ENCODE measurements at places on chromosomes 11 and 22.

GRCh38 chr11:95305705-95306104, 74.7 kb upstream of the SESN3 start:
- DNase-seq, result no peak

- no peak for DNase-seq
Observed at GRCh38 chr11:40274017-40274416, 1185.4 kb downstream of the LRRC4C start.

DNA sequence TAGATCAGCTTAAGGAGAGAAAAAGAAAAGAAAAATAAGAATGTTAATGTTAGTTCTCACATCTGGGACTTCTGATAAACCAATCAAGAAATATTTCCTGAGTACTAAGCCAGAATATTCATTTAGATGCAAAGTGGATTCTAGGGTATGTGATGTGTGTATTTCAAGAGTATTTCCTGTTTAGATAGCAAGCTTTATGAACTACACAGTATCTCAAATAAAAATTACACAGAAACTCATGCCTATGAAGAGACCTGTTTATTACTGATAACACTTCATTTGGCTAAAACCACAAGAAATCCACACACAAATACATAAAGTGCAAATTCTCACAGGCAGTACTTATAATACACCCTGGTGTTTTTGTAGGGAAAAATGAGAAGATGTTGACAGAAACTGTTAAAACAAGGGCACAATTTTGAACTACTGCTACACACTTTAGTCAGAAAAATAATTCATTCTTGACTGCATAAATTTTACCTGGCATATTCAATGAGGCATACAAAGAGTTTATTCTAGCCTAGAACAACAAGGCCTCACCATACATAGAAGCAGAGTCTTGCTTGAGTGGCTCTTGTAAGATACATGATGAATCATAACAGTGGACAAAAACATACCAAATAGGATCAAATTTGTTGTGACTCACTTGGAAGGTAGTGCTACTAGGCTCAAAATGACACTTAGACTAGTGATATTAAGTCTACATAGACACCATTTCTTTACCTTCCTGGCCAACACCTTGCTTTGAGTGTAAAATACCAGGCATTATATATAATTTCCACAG, 18.8 kb upstream of the P4HA3 start:
- DNase-seq, result no peak

DNA sequence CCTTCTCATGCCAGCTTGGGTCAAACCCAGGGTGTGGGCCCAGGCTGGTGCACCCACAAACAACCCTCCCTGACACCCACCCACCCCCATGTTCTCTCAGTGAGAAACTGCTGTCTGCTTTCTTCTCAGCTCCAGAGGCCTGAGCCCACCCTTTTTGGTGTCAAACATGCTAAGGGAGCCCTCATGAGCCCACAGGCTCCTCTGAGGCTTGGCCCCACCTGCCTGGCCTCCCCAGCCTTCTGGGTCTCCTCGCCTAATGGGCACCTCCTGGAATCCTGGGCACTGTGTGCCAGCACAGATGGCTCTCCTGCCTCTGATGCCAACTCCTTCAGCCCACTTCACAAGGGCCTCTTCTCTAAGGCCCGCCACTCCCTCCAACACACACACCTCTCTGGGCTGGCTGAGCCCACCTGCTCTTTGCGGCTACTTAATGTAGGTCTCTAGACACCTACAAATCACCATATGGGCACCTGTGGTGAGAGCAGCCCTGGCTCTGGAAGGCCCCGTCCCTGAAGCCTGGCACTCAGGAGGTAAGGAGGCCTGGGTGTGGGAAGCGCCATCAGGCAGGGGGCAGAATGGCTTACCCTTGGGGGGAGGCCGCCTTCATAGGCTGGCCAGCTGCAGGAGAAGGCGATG, 4.4 kb downstream of the NAGA start:
- DNase-seq, result no peak

GRCh38 chr11:87889126-87889525, 286.1 kb downstream of the RAB38 start:
- DNase-seq, result no peak

- no peak for DNase-seq
Observed at GRCh38 chr11:40119661-40120060, 1339.8 kb downstream of the LRRC4C start.

DNA sequence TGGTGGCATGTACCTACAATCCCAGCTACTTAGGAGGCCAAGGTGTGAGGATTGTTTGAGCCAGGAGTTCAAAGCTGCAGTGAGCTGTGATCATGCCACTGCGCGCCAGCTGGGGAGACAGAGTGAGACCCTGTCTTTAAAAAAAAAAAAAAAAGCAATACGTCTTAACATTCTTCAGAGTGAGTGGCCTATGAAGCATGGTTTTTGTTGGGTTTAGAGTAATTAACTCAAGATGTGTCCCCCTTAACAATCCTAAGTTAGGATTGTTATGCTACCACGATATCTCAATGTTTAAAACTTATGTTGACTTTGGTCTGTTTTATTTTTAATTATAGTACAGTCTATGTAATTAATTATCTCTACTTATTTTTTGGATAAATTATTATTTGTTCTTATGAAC, 156.1 kb downstream of the HIPK3 start:
- no peak for DNase-seq

- peak; percentile 47 for DNase-seq
Observed at GRCh38 chr22:23289851-23290724, 109.8 kb downstream of the BCR start.

GRCh38 chr11:17521106-17521900, 22.9 kb downstream of the USH1C start:
- no peak for DNase-seq

GRCh38 chr11:113474362-113475159, 637 bp downstream of the DRD2 start:
- DNase-seq, result no peak

DNA sequence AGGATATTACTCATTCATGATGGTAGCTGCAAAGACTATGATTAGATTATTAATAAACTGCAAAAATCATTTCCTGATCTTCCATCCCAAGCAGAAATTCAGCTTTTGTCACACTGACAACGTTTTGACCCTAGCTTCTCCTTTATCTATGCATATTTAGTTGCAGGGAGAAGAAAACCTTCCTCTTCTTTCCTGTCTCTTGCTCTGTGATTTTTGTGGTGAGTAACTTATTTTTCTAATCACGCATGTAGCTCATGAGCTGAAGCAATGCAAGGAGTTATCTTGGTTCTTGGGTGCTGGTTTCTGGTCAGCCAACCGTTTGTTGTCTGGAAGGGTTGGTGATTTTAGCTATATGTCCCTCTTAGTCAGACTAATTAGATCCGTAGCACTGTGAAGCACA, 56.4 kb downstream of the FDX1 start:
- no peak for DNase-seq

DNA sequence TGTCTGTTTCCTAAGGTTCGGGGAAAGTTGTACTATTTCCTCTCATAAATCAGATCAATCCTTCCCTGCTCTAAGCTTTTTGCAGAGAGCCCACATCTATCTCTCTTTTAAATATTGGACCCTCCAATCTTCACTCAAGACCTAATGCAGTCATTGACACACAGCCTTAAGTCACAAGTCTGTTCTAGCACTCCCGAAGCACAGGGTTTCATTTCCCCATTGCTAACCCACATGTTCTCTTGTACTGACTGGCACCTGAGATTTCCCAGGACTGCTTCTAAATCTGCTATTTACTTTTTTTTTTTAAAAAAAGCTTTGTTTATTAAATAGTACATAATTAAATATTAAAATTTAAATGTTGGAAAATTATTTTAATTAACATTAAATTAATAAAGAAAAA, 674.7 kb downstream of the TBC1D22A start:
- no peak for DNase-seq

DNA sequence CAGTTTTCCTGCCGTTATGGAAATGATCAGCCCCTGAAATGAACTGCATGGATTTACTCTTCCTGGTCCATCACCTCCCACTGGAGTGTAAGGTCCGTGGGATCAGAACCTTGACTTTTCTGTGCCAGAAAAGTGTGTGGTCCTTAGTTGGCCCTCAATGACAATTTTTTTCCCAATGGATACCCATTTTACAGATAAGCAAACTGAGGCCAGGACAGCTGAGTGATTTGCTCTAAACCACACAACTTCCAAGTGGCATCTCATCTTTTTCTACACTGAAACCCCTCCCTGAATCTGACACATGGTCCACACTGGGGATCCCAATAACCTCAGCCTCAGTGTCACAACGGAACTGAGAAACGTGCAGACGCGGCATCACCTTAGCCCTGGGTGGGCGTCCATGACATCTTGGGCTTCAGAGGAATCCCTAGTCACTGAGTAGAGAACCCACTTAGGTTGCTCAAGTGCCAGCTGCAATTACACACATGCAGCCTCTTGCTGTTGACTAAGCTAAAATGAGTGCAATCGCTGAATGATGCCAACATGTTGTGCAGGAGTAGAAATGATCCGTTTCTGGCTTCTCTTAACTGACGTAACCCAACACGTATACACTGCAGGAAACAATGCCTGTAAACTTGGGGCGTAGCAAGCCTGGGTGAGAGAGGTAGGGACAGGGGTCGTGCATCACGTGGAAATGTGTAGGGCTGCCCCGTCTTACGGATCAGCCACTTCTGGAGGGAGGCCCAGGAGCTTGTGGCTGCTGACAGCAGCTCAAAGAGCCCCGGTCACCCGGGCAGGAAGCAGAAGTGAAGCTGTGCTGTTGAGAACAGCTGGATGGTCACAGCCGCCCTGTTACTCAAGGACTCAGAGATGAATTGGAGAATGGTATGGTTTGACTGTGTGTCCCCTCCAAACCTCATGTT, 136.3 kb downstream of the SHANK2 start:
- DNase-seq, result no peak

- DNase-seq, result no peak
Observed at GRCh38 chr11:17601256-17601671, 54.2 kb downstream of the OTOG start.

DNA sequence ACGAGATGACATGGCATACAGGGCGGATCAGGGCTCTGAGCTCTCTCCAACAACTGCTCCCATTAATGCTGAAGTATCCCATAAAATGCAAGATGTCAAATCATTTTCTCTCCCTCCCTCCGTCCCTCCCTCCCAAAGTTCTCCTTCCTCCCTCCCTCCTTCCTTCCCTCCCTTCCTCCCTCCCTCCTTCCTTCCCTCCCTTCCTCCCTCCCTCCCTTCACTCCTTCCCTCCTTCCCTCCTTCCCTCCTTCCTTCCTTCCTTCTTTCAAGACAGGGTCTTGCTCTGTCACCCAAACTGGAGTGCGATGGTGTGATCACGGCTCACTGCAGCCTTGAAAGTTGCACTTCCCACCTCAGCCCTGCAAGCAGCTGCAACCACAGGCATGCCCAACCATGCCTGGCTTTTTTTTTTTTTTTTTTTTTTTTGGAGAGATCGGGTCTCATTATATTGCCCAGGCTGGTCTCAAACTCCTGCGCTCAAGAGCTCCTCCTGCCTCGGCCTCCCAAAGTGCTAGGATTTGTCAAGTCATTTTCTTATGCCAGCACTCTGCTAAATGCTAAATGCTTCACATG, 38.2 kb downstream of the TXN2 start:
- no peak for DNase-seq

DNA sequence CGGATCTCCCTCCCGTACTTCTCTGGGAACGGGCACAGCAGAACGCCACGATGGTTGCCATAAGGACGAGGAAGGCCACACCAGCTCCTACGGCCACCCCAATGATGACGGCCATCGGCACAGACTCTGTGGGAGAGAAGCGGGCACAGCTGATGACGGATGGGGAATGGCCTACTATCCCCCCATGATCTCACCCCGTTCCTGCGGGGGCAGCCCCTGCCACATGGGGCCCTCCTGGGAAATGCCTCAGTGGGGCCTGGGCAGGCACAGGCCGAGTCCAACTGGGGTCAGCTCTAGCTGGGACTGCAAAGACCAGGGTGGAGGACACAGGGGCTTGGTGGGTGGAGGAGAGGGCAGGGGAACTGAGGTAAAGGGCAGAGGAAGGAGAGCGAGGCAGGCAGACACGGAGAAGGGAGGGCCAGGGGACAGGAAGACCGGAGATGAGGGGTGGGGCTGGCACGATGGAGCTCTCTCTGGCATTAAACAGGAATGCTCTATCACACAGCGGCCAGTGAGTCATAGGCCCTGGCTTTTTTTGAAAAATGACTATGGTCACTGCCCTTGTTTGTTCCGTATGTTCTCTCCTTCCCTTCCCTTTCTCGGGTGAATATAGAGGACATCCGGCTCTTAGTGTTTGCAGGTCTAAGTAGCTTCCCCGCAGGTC, 76.0 kb downstream of the ST3GAL4 start:
- DNase-seq, result no peak

Measured in stimulated activated CD8-positive, alpha-beta memory T cell treated with anti-CD3 and anti-CD28 coated beads, Interleukin-4, amount 100 ng/mL, for 4 hours (primary cell).